Progenitor cell of endocrine pancreas (in vitro differentiated cells): ENCODE measurements at places on chromosomes 1 and 21. TPM values are rescaled to one million over a fixed set of nuclear protein-coding genes. Genes with fewer than 3 reads are reported as not detected.

DNA sequence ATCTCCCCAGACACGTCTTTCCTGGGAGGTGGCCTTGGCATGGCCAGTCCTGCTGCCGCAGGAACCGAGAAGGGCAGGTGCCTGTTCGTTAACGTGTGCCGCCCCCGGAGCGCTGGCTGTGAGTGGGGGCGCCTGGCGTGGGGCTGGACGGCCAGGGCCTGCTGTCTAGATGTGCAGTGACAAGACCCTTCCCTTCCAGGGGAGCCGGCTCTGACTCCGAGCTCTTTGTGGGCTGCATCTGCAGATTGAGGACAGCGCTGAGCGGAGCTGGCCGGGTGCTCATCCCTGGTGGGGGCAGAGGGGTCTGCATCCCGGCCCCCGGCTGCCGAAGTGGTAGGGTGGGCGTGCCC is 13.0 kb downstream of the COL18A1 start:
- peaks cover 33% of the 10 kb centered on the region for H3K4me1 ChIP-seq
- H3K36me3 ChIP-seq = no peaks in the 10 kb centered on the region
- DNase-seq = no peak
- H3K27ac ChIP-seq = no peak overlapping the region
- H3K27me3 ChIP-seq = no peaks in the 10 kb centered on the region
- no peak overlapping the region for H3K4me3 ChIP-seq

GRCh38 chr1:216325336-216325735 is 97.9 kb downstream of the USH2A start:
- DNase-seq = no peak
- no peaks in the 10 kb centered on the region for H3K4me1 ChIP-seq
- H3K4me3 ChIP-seq = no peak overlapping the region
- no peaks in the 10 kb centered on the region for H3K27me3 ChIP-seq

DNA sequence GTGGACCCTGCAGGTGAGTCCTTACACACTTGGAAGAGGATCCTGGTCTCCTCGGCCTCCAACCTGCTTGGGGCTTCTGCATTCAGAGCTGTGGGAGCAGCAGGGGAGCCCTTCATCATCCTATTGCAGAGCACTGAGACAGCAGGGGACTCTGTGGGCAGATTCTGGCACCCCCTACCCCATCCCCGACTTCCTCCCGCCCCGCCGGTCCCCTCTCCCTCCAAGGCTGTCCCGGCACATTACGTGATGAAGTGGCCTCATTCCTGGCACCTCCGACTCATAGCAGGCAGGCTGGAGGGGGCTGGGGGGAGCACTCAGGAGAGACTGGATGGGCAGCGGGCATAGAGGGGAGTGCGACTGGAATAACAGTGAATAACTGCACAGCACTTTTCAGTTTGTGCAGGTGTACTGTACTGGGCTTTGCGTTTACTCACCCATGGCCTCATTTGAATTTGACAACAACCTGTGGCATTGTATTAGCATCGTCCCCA is 394.1 kb downstream of the MATN1 start:
- DNase-seq = peak; percentile 4
- no peak overlapping the region for H3K27ac ChIP-seq
- H3K4me3 ChIP-seq = no peak overlapping the region
- H3K4me1 ChIP-seq = no peaks in the 10 kb centered on the region
- H3K27me3 ChIP-seq = peaks cover 13% of the 10 kb centered on the region
- no peaks in the 10 kb centered on the region for H3K36me3 ChIP-seq

DNA sequence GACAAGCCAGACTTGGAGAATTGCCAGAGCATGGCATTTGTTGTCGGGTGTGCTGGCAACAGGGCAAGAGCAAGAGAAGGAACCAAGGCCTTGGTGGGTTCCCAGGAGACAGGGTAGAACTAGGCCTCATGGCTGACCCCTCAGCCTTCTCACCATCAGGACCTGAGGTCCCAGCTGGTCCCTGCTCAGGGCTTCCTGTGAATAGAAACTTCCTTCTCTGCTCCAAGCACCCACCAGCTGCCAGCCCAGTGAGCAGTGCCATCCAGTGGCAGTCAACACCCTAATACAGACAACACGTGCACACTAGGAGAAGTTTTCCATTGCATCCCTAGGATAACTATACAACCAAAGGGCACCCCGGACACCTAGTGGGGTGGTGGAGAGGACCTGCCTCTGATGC is 22.8 kb downstream of the S100A6 start:
- H3K27me3 ChIP-seq = peaks cover 3% of the 10 kb centered on the region
- no peaks in the 10 kb centered on the region for H3K36me3 ChIP-seq
- DNase-seq = no peak
- H3K4me1 ChIP-seq = peaks cover 12% of the 10 kb centered on the region
- no peak overlapping the region for H3K27ac ChIP-seq

KCNK2 gene
- total RNA-seq = 0.42 and 0.60 TPM in 2 replicates

CFHR2 gene
- not detected in 2 replicates for total RNA-seq

- no peak overlapping the region for H3K4me3 ChIP-seq
- H3K27me3 ChIP-seq = no peaks in the 10 kb centered on the region
- peak overlapping the region; percentile 56 for H3K27ac ChIP-seq
- H3K36me3 ChIP-seq = no peaks in the 10 kb centered on the region
- peaks cover 16% of the 10 kb centered on the region for H3K4me1 ChIP-seq
Observed at GRCh38 chr21:35226328-35226727, 177.2 kb upstream of the RUNX1 start.

- peaks cover 7% of the 10 kb centered on the region for H3K4me1 ChIP-seq
- peaks cover 3% of the 10 kb centered on the region for H3K27me3 ChIP-seq
- H3K27ac ChIP-seq = no peak overlapping the region
- no peaks in the 10 kb centered on the region for H3K36me3 ChIP-seq
- DNase-seq = no peak
Observed at GRCh38 chr1:35588197-35588910, 15.2 kb downstream of the TFAP2E start.

VANGL2 gene
- 75.6 and 80.4 TPM in 2 replicates for total RNA-seq

GRCh38 chr1:9853249-9853595 is 29.5 kb upstream of the CLSTN1 start:
- peaks cover 19% of the 10 kb centered on the region for H3K36me3 ChIP-seq
- H3K4me3 ChIP-seq = no peak overlapping the region
- H3K4me1 ChIP-seq = peaks cover under 1% of the 10 kb centered on the region
- DNase-seq = no peak
- no peak overlapping the region for H3K27ac ChIP-seq

- no peak for DNase-seq
- H3K27me3 ChIP-seq = no peaks in the 10 kb centered on the region
- peaks cover 24% of the 10 kb centered on the region for H3K36me3 ChIP-seq
- no peak overlapping the region for H3K4me3 ChIP-seq
- peaks cover 16% of the 10 kb centered on the region for H3K4me1 ChIP-seq
Observed at GRCh38 chr21:31668651-31669491, 9.4 kb downstream of the SOD1 start.

DNA sequence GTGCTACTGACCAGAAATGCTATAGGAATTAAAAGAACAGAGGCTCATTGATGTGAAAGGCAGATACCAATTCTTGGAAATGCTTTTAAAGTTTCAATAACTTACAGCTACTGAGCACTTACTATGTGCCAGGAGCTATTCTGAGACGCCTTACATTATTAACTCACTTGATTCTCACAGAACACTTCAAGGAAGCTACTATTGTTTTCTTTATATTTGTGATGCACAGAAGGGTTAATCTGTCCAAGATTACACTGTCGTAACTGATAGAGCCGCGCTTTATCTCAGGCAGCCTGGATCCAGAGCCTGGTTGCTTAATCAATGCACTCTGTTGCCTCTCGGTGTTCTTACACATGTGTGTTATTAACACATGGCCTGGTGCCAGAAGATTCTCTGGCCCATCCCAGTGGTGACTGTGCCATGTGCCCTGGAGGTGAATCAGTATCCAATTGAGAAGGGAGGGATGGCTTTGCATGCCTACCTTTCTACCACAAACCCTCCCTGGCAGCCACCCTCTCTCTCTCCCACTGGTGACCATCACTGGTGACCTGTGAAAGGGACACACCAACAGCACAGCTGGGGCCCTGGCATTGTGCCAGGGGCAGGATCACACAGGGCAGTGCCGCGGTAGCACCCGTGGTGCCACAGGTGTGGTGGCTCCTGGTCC is 8.8 kb downstream of the FMO1 start:
- H3K4me1 ChIP-seq = peaks cover 15% of the 10 kb centered on the region
- no peak for DNase-seq
- peaks cover 38% of the 10 kb centered on the region for H3K27me3 ChIP-seq
- no peak overlapping the region for H3K4me3 ChIP-seq

DNA sequence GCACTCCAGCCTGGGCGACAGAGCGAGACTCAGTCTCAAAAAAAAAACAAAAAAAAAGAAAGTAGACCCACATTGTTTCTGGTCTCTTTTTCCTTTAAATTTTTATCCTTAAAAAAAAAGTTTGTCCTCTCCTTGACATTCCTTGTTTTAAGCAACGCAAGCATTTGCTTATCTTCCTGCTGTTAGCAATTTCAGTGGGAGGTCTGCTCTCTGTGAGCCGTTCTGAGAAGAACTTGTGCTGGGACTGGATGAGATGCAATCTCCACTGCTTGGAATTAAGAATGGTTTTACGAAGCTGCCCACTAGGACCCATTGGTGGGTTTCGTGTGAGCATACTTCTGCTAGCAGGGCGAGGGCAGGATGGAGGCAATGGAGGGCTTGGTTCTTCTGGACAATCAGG is 225.1 kb upstream of the TMEM51 start:
- H3K4me3 ChIP-seq = no peak overlapping the region
- H3K36me3 ChIP-seq = no peaks in the 10 kb centered on the region
- H3K27me3 ChIP-seq = peaks cover 41% of the 10 kb centered on the region
- no peak for DNase-seq
- H3K4me1 ChIP-seq = peaks cover 15% of the 10 kb centered on the region

DNA sequence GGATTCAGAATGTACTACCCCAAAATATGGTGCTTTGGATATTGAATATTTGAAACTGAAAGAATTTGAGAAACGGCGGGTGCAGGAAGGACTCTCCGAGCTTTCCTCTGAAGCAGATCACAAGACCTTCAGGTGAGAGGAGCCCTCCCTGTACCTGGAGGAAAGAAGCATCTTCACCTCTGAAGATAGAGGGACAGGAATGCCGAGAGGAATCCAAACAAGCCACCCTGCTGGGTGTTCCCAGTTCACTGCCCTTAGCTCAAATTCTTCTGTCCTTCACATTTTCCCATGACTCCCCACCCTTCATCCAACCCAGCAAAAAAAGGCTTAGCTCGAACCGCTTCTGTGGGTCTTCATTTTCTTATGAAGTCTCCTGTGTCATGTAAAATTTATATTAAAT is 18.2 kb upstream of the PADI2 start:
- H3K4me3 ChIP-seq = no peak overlapping the region
- H3K4me1 ChIP-seq = no peaks in the 10 kb centered on the region
- no peak for DNase-seq
- peaks cover 15% of the 10 kb centered on the region for H3K27me3 ChIP-seq
- no peaks in the 10 kb centered on the region for H3K36me3 ChIP-seq
- H3K27ac ChIP-seq = no peak overlapping the region

DNA sequence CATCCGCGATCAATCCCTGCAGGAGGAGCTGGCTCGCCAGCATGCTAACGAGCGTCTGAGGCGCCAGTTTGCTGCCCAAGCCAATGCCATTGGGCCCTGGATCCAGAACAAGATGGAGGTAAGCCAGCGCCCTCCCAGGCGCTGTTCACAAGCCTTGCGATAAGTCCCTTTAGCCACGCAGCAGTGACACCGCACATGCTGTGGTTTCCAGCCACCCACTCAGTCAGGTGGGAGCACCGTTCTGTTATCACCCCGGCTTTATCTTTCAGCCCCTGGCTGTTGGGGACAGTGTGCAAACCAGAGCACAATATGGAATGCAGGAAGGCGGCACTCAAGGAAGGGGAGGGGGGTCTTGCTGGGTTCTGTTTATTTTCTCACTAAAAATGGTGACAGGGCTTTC is 41.1 kb upstream of the MTR start:
- H3K27ac ChIP-seq = no peak overlapping the region
- no peak for DNase-seq
- H3K36me3 ChIP-seq = no peaks in the 10 kb centered on the region
- H3K4me3 ChIP-seq = no peak overlapping the region
- H3K4me1 ChIP-seq = peaks cover 1% of the 10 kb centered on the region

KDM1A gene
- total RNA-seq = 190 and 197 TPM in 2 replicates

RABGGTB gene
- total RNA-seq = 86.4 and 98.5 TPM in 2 replicates

DNA sequence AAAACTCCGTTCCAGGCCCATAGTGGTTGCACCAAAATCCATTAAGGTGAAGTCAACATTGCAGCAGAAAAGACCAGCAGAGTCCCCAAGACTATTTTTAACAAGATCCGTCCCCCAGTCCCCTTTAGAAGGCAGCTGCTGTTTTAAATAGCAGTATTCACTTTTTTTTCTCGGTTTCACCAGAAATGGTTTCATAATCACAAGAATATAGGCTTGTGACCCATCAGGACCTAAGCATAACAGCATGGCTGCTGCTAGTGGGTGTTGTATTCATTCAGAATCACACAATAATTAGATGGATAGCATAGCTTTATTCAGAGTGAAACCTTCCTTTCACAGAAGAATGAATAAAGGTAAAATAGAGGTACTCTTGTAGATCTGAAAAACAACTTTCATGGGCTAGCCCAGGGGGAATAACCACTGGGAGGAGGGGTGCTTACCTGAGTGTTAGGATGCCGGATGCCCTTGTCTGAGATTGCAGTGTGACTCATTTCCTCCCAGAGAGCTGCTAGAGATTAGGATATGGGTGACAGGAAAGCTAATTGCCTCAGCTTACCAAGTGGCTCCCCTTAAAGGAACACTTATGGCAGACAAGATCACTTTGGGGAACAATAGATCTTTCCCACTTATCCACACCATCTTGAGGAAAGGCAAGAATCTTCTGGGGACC is 35.0 kb downstream of the ACKR1 start:
- no peak overlapping the region for H3K4me3 ChIP-seq
- no peaks in the 10 kb centered on the region for H3K4me1 ChIP-seq
- DNase-seq = no peak
- H3K27me3 ChIP-seq = no peaks in the 10 kb centered on the region
- H3K36me3 ChIP-seq = no peaks in the 10 kb centered on the region
- no peak overlapping the region for H3K27ac ChIP-seq

DNA sequence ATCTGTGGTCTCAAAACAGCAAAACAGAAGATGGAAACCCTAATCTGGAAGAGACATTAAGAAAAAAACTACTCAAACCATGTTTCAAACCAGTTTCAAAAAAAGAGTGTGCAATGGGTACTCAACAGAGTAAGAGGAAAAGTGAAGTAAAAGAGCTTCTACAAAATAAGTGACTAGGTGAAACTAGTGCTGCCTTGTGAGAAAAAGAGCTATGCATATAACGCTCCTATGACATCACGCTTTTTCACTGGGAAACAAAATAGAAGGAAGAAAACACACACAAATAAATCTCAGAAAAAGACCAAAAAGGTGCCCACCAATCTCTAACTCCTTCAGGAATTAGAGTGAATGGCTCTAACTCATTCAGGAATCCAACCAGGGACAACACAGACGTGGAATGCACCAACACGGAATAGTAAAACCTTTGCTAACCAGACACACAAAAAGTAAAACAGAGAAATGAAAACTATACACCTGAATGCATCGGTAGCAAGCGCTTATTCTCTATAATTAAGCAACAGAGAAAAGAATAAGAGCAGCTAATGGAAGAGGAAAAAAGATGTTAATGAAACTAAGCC is 1.3 kb downstream of the FOXJ3 start:
- H3K27ac ChIP-seq = peak overlapping the region; percentile 96
- H3K4me1 ChIP-seq = peaks cover 38% of the 10 kb centered on the region
- H3K27me3 ChIP-seq = no peaks in the 10 kb centered on the region
- DNase-seq = no peak
- no peaks in the 10 kb centered on the region for H3K36me3 ChIP-seq

- H3K36me3 ChIP-seq = no peaks in the 10 kb centered on the region
- no peak for DNase-seq
- H3K27me3 ChIP-seq = peaks cover 2% of the 10 kb centered on the region
- H3K4me3 ChIP-seq = no peak overlapping the region
Observed at GRCh38 chr1:45530632-45531135, 9.0 kb upstream of the PRDX1 start.
